ENCODE measurements at places on chromosomes 3 and 15. TPM values are rescaled to one million over a fixed set of nuclear protein-coding genes. Genes with fewer than 3 reads are reported as not detected.

PP2D1 gene
- not detected for total RNA-seq

ATP2B2 gene
- under 0.01 TPM for total RNA-seq

ATP13A5 gene
- total RNA-seq = not detected

SLMAP gene
- total RNA-seq = 30.0 TPM

C3orf18 gene
- total RNA-seq = 18.7 TPM

ADAMTS9 gene
- total RNA-seq = 0.13 TPM

- no peak for DNase-seq
Observed at GRCh38 chr15:66564136-66565041, 1.4 kb downstream of the LCTL start.

GRCh38 chr15:38668898-38669391 is 104.3 kb upstream of the RASGRP1 start:
- no peak for DNase-seq

- DNase-seq = no peak
Observed at GRCh38 chr3:117495620-117496019, 786.0 kb downstream of the TUSC7 start.

- no peak for DNase-seq
Observed at GRCh38 chr3:105911496-105911895, 42.7 kb upstream of the CBLB start.

- peak; percentile 12 for DNase-seq
Observed at GRCh38 chr3:120052677-120053076, 41.6 kb downstream of the GSK3B start.

- DNase-seq = no peak
Observed at GRCh38 chr15:28274635-28275034, 47.3 kb downstream of the HERC2 start.

Measured in LHCN-M2 (cell line).